ENCODE measurements at places on chromosomes 6 and 20.

GRCh38 chr6:116057766-116058165 is 2.9 kb downstream of the FRK start:
- DNase-seq: no peak

- no peak for DNase-seq
Observed at GRCh38 chr6:106614592-106615257, 14.6 kb downstream of the RTN4IP1 start.

DNA sequence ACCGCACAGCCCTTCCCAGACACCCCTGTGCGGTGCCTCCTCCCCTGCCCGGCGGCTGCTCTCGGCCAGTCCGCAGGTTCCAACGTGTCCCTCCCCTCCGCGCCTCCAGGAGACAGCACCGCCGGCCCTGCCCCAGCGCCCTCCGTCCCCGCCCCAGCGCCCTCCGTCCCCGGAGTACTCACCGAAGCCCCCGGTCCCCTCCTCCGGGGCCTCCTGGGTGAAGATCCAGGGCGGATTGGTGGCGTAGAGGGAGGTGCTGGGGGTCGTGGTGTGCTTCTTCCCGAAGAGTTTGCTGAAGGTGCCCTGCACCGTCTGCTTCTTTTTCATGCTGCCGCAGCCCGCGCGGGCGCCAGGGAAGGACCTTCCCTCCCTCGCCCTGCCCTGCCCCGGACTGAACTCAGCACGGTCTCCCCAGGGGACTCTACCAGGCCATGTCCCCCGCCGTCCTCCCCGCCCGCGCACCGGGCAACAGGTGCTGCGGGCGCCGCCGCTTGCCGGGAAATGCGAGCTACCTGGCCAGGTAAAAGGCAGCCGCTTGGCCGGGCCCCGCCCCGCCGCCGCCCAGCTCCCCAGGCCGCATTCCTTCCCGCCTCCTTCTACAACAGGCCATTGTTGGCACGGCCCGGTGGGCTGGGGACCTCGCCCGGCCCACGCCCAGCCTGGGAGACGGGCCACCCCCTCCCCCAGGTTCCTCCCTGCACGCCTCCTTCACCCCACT is at the start of gene C6orf132:
C6orf132 (minus strand) TSS at position 503 of the 718 bp plus-strand sequence; CDS start at position 327, 176 bp downstream.
- DNase-seq: no peak

- DNase-seq: no peak
Observed at GRCh38 chr20:3279761-3280160, 40.8 kb upstream of the SLC4A11 start.

DNA sequence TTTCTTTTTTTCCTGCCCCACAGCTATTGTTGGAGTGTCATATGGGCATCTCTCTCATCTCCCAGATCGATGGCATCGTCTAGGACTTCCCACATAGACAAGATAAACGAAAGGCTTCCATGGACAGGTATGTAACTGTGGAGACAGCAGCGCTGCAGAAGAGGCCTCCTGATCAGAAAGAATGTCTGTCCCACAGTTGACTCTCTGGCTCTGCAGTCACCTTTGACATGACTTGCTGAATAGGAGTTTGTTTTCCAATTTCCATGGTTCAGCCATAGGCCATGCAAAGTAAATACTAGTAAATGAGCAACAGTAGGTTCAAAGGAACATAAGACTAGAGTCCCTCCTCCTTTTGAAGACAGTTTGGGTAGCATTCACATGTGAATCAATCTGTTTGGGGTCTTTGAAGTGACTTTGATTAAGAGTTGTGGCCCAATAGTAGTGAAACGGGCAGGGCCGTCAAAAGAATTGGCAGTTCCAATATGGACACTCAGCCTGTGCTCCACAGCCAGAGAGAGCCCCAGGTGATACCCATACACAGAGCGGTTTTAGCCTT is 134.7 kb upstream of the IFNGR1 start:
- DNase-seq: no peak

DNA sequence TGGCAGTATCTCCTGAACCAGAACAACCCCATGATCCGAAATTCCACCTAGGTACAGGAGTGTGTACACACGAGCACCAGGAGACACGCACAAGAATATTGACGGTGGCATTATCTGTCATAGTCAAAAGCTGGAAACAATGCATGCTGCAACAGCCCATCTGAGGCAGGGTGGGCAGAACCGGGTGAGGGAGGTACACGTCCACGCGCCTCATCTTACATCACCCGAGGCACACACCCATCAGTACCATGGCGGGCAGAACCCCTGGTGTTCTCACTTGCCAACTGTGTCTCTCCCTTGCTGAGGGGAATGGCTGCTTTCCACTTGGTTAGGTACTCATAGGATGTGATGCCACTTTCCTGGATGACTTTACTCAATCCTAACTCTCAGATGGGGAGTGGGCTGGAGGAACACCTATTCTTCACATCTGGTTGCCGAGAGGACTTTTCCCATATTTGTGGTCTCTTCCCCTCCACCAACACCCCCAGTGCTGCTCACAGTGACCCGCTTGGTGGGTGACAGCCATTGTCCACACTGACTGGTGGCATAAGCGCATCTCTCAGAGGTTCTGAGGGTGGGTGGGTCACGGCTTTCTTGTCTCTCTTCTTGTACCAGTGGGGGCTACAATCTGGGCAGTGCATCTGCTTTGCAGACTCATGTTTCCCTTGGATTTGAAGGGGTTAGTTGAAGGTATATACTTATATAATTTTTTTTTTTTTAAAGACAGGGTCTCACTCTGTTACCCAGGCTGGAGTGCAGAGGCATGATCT is 13.5 kb downstream of the PPP1R3G start:
- no peak for DNase-seq

GRCh38 chr6:167485186-167485978 is 160.5 kb downstream of the TTLL2 start:
- DNase-seq: no peak

- no peak for DNase-seq
Observed at GRCh38 chr6:169428532-169428931, 174.9 kb upstream of the THBS2 start.

DNA sequence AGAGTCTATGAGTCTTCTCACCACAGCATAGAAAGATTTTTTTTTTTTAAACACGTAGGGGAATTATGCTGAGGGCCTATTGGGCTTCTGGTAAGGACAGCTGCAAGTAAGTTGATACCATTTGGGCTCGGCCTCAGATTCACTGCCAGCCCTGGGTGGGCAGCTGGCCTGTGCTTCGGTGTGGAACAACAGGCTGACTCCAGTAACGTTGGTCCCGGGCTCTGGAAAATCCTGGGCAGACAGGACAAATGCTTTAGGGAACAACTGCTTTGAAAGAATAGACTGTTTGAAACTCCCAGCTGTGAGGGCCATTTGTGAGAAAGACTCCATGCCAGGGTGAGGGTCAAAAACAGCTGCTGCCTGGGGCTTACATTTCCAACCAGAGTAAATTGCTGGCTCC is 366.5 kb downstream of the QKI start:
- no peak for DNase-seq

- DNase-seq: no peak
Observed at GRCh38 chr20:34834459-34834893, 9.0 kb upstream of the NCOA6 start.

DNA sequence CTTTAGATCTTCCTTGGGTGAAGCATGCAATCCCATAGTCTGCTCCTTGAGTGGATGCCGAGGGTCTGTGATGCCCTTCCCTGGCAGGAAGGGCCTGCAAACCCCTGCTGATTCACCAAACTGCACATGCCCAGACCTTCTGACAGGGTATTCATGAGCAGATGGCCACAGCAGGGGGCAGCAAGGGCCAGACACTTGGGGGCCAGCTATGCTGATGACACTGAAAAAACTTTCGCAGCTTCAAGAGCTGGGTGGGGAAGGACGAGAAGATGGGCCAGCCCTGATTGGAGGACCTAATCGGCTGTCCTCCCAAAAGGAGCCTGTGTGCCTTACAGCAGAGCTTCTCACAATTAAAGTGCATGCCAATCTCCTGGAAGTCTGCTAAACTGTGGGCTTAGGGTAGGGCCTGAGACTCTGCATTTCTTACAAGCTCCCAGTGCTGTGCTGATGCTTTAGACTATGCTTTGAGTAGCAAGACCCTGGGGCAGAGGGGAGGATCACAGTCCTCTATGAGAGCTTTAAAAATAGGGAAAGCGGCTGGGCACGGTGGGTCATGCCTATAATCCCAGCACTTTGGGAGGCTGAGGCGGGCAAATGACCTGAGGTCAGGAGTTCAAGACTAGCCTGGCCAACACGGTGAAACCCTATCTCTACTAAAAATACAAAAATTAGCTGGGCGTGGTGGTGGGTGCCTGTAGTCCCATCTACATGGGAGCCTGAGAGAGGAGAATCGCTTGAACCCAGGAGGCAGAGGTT is 15.2 kb upstream of the GDAP1L1 start:
- no peak for DNase-seq

GRCh38 chr6:136526196-136526930 is 23.9 kb downstream of the MAP7 start:
- DNase-seq: no peak

- DNase-seq: no peak
Observed at GRCh38 chr20:48283470-48284110, 498.3 kb upstream of the SULF2 start.

DNA sequence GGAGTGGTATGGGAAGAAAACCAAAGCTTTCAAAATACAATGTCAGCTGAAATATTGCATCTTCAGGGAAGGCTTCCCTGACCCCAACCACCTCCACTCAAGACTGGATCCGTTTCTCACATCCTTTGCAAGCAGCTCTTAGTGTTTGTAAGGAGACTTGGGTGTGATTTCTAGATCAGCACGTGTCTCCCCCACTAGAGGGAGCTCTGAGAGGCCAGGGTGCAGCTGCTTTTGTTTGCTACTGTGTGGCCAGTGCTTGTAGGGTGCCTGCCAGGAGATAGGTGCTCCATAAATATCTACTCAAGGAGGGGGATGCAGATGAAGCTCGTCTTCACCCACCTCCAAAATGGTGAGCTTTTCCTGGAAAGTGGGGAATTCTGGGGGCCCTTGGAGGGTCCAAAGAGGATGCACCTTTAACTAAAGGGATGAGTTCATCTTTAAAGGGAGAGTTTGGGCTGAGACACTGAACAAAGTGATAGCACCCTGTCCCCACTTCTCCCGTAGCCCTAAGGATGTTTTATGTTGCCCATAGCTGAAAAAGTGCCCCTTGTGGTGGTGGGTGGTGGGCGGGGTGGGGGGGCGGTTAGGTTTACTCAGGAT is 52.6 kb upstream of the MAFB start:
- no peak for DNase-seq

- DNase-seq: no peak
Observed at GRCh38 chr20:35575958-35576357, 34.1 kb downstream of the ERGIC3 start.

Data from naive thymus-derived CD8-positive, alpha-beta T cell (primary cell).